CD4-positive, alpha-beta T cell (primary cell): ENCODE measurements at places on chromosomes 11 and 22. TPM values are rescaled to one million over a fixed set of nuclear protein-coding genes. Genes with fewer than 3 reads are reported as not detected.

OR52K2 gene
- total RNA-seq = not detected

CFAP300 gene
- not detected for total RNA-seq

C11orf21 gene
- 71.7 TPM for total RNA-seq

CCDC116 gene
- total RNA-seq = 0.20 TPM

UPK3A gene
- not detected for total RNA-seq

CLNS1A gene
- total RNA-seq = 87.8 TPM

NLRP6 gene
- 14.7 TPM for total RNA-seq

OR8A1 gene
- total RNA-seq = not detected

GAB4 gene
- total RNA-seq = not detected

CALCA gene
- total RNA-seq = not detected

SCN3B gene
- not detected for total RNA-seq

SLC5A1 gene
- not detected for total RNA-seq

CDC42EP2 gene
- total RNA-seq = 0.96 TPM

CRYBB3 gene
- total RNA-seq = not detected
